AG08395 (cell line): ENCODE measurements at places on chromosomes 16 and 17.

DNA sequence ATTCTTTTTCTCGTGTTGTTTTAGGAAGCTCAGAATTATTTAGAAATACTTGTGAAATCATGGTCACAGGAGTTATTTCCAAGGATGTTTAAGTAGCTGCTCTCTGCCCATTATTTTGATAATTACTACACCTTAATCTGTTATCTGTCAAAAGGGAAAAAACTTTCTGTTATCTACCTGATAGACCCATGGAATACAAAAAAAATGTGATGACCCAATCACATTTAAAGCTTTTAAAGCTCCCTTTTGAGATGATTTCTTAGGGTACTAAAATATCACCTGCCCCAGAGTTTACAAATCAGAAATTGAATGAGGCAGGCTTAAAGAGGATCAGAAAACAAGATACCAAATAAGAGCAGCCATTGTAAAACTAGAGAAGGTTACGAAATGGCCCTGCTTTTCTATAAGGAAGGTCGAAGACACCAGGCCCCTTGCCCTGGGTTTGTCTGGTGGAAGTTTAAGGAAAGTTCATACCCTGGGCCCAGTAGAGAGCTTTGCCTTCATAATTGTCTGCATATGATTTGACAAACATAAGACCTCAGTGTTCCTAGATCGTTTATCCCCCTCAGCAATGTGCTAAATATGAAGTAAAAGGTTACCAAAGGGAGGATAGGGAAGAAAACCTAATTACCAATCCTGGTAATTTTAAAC is 149.9 kb upstream of the TBX2 start:
- DNase-seq = no peak

GRCh38 chr17:31408586-31408985 is 17.1 kb downstream of the RAB11FIP4 start:
- no peak for DNase-seq

- DNase-seq = no peak
Observed at GRCh38 chr17:71217769-71218168, 903.1 kb upstream of the SOX9 start.

DNA sequence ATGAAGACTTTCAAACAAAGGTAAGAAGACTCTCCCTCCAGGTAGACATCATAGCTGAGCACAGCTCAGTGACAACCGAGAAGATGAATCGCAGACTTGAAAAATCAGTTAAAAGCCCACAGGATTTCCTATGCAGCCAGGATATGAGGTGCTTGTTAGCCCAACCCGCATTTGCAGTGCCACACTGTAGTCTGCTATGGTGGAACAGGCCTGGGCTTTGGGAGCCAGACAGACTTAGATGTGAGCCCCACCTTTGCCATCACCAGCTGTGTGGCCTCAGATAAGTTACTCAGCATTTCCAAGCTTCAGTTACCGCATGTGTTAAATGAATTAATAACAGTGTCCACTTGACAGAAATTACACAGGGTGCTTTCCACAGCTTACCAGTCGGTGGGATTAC is 204.4 kb upstream of the HS3ST3A1 start:
- DNase-seq = no peak

- DNase-seq = no peak
Observed at GRCh38 chr17:40694584-40694983, 9.0 kb downstream of the KRT24 start.
